Activated naive CD4-positive, alpha-beta T cell treated with anti-CD3 and anti-CD28 coated beads, Interleukin-2, amount 50 U/mL, for 16 hours (primary cell): ENCODE measurements at places on chromosomes 12 and 14.

DNA sequence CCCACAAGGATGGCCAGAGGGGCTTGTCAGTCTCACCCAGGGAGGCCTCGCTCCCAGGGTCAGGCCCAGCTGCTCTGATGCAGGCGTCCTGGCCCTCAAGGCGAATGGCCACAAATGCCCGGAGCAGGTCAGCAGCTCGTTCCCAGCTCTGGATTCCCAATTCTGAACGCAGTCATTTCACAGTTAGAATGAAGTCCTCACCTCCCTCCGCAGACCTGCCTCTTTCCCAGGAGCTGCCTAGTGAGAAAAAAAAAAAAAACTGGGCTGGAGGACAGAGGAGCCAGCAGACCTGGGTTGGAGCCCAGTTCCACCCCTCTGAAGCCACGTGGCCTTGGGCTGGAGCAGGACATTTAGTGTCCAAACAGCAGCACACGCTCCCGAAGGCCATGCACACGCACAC is 62.2 kb upstream of the DIO3 start:
- DNase-seq: peak; percentile 3

DNA sequence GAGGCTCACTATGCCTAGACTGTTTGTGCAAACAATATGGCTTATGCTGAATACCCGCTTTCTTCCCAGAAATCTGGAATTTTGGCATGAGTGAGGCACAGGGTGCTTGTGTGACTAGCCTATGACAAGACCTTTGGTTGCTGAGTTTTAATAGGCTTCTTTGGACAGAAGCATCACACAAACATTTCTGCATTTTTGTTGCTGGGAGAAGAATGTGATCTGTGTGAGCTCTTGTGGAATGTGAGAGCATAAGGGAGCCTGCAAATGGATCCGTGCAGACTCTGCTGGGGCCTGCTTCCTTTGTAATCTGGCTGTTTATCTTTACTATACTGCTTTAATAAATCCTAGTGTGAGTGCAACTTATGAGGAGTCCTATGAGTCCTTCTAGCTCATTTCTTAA is 83.0 kb upstream of the ZDHHC17 start:
- no peak for DNase-seq

DNA sequence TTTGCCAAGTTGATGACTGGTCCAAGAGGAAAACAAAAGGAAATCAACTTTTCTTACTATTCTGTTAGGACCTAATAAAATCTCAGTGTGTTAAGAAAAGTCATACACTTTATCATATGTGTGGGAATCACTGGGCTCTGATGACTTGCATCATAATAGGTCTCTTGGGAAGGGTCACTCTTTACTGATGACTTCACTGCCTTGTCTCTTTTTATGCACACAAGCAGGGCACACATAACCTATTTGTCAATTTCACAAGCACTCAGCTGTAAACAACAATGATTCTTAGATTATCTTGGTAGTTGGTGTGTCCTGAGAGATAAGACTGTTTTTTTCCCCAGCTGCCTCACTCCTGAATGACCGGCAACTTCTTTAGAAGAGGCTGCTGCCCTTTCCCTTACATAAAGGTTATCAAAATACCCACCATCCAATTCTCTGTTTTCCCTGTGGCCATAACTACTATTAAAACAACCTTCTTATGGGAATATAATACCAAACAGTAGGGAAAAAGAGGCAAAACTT is 50.9 kb upstream of the INSM2 start:
- DNase-seq: no peak

- no peak for DNase-seq
Observed at GRCh38 chr12:120264904-120265472, 542 bp downstream of the PXN start.

DNA sequence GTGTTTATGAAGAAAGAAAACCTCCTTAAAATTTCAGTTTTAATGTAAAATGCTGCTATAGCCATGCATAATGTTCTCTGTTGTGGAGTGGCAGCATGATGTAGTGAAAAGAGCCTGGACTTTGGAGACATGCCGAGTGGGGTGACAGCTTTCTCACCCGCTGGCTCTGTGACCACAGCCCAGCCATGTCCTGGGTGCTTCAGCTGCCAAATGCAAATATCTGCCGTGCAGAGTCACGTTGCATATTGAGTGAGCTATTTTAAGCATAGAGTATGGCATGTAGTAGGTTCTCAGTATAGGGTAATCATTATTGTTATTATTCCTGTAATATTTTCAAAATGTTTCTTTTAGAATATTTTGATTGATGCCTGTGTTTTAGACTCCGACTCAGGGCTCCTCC is 15.5 kb upstream of the TCTN2 start:
- DNase-seq: no peak

GRCh38 chr14:77181603-77182437 is at the start of gene TMEM63C:
Gene TMEM63C (plus strand): TSS chr14:77181798. CDS start chr14:77218814, 37,016 bp downstream.
- peak; percentile 62 for DNase-seq

- DNase-seq: no peak
Observed at GRCh38 chr12:132490422-132491137, 629 bp downstream of the FBRSL1 start.

GRCh38 chr14:94665121-94665520 is 52.9 kb downstream of the SERPINA3 start:
- DNase-seq: no peak

DNA sequence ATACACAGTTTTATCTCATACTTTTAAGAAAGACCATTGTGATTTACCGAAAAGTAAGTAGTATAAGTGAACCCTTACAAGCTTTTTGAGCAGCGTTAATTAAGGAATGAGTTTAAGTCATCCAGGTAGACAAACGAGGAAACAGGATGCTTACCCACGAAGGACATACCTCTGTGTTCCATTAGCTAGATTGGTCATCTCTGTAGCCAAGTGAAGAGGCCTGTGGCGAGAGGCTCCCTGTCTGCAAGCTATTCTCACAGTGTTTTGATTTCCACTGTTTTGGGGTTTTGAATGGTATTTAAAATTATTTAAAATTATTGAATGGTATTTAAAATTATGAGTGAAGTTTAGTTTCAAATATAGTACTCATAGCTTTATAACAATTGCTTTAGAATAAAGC is 342.1 kb upstream of the RGS6 start:
- DNase-seq: no peak

DNA sequence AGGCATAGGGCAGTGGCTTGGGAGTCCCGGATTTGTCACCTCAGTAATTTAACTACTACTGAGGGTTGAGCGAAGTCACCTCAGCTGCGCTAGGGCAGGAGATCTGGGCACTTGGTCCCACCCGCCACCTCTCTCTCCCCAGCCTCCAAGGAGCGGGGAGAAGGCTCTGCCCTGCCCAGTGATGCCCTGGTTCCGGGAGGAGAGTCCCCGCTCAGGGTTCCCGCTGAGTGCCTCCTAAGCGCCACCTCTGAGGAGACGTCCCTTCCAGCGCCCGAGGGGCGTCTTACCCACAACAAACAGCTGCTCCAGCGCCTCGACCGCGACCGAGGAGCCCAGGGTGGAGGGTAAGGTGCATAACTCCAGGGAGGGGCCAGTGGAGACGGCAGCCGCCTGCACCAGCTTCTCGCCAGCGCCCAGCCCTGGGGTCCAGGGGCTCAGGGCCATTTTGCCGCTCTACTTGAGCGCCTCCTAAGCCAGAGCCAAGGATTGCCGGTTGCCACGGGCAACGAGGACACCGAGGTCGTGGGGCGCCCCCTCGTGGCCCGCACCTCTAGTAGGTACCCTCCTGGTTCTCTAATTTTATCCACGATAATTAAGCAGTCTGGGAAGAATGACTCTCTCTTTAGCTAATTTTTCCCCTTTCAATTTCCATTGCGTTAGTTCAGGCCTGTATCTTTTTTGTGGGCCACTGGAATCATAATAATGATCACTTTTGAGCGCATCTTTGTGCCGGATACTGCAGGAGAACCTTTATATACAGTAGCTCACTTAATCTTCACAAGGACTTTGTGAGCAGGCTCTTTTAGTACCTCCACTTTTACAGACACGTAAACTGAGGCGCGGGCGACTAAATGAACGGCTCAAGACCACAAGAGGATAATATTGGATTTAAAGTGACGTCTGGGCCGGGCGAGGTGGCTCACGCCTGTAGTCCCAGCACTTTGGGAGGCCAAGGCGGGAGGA is at the start of gene CCDC175:
Gene CCDC175 (minus strand): TSS at position 481 of the 963 bp plus-strand sequence. CDS start 37 bp downstream, at position 444.
- peak; percentile 80 for DNase-seq

DNA sequence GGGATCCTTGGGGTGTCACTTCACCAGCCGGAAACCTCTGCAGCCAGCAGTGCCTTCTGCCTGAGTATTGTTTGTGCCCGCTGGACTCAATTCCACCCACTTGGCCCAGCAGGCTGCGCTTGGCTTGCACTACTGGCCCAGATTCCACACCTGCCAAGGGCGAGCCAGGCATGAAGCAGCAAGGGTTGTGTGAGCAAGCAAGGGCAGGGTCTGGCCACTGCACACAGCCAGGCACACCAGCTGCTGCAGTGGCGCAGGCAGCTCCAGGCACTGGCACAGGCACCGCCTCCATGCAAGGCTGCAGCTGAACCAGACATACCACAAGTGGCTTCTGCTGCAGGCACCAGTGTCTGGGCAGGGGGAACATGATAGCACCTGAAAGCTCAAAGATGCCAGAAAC is 99.5 kb downstream of the NUAK1 start:
- no peak for DNase-seq

GRCh38 chr12:54038871-54039414 is 6.1 kb downstream of the HOXC5 start:
- no peak for DNase-seq

DNA sequence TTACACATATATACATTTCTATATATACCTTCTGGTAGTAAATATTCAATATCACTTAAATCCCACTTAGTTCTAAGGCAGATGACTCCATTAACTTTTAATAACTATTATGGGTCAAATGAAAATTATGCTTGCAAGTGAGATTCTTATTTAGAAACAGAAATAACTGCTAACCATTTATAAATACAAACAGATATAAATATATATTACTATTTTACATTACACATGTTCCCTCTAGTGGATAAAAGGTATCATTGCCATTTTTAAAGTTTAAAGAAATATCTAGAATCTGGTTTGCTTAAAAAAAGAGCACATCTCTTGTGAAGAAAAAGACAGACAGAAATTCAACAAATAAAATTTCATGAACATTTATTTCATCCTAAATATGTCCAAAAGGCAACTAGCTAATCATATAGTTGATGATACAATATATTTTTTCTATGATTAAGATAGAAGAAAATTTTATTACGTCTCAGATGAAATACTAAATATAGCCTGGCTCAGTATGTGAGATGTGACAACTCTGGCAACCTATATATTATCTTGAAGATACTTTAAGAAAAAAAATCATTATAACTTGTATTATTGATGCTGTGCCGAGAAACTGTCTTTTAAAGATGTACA is 11.7 kb upstream of the RAD51AP1 start:
- DNase-seq: no peak

- no peak for DNase-seq
Observed at GRCh38 chr14:50355692-50356091, 41.0 kb downstream of the CDKL1 start.

DNA sequence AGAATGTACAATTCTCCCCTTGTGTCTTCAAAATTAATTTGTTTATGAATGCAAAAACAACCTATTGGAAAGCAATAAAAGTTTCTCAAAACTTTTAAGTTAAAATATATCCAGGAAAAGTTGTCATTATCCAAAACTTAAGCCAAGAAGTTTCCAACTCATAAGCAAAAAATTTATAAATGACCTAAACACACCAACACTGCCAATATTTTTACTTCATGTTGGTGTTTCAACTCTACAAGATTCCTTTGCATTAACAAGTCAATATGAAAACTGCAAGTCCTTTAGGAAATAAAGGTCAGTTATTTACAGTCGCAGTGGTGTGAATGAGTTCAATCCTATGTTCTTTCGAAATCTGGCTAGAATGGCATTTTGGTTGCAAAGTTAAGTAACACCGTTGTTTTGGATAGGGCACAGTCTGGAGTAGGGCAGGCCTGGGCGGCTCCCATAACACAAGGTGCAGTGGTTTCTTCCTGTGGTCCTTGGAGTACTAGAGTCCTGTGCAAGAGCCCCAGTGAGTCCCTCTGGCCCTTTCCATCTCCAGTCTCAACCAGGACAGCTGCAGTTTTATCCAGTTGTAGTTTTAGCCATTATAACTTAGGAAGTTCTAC is 151.4 kb downstream of the MED13L start:
- DNase-seq: no peak

DNA sequence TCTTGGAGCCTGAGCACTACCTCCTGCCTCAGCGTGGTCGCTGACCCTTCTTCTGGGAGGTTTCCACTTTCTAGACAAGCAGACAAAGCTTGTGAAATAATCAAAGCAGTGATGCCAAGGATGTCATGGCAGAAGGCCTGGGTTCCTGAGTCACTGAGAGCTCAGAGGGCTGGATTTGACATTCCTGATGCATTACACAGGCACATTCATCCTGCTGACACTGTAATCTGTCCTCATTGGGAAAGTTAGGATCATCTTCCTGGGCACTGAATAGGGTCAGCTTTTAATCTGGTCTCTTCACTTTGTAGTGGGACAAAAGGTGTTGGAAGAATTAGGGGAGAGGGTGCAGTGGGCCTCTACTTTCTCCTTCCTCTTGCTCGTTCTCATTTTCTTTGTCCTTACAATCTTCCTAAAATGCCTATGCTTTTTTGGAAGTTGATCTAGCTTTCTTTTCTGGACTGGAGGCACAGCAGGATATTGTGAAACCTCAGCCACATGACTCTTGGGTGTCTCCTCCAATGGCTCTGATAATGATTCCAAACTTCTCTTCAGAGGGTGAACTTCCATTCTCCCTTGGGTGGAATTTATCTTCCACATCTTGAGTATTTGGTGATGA is 29.6 kb downstream of the EEA1 start:
- no peak for DNase-seq

GRCh38 chr14:71206766-71207371 is 299.6 kb downstream of the PCNX1 start:
- DNase-seq: no peak
